ENCODE measurements at places on chromosomes 12 and 14.

DNA sequence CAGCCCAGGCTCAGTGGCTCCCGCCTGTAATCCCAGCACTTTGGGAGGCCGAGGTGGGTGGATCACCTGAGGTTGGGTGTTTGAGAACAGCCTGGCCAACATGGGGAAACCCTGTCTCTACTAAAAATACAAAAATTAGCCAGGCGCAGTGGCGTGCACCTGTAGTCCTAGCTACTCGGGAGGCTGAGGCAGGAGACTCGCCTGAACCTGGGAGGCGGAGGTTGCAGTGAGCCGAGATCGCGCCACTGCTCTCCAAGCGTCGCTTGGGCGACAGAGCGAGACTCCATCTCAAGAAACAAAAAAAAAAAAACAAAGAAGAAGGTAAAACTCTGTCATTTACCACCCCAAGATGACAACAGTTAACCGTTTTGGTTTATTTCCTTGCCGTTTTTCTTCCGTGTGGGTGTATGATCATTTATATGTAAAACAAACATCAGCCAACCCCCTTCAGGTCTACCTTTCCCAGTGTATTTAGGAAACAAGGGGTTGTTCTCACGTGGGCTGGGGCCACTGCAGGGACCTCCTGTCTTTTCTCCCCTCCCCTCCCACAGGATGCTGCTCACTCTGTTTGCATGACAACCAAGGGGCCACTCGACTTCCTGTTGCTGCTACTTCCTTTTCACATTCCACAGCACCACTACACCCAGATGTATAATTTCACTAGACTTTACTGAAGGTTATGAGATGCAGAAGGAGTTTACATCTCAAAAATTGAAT, 13.6 kb downstream of the TTC9 start:
- no peak for DNase-seq

DNA sequence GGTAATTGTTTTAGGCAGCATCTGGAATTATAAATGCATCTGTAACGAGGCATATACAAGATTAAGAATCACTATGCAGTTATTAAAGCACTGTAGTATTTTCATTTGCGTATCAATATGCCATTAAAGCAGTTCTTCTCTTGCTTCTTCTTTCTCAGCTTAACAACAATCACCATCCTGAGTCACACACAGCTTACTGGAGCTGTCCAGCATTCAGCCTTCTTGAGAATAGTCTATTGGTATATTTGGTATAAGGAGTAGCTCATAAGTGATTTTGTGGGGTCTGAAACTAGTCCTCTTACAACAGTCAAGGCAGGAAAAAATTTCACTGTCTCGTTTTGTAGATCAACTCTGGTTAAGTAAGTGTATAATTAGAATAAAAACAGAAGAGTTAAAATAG, 523.0 kb upstream of the FOXG1 start:
- no peak for DNase-seq

- no peak for DNase-seq
These were observed 180.9 kb upstream of the CNTN1 start for GRCh38 chr12:40511341-40511740.

- DNase-seq: no peak
These were observed 134.6 kb downstream of the CACNA1C start for GRCh38 chr12:2187195-2187945.

DNA sequence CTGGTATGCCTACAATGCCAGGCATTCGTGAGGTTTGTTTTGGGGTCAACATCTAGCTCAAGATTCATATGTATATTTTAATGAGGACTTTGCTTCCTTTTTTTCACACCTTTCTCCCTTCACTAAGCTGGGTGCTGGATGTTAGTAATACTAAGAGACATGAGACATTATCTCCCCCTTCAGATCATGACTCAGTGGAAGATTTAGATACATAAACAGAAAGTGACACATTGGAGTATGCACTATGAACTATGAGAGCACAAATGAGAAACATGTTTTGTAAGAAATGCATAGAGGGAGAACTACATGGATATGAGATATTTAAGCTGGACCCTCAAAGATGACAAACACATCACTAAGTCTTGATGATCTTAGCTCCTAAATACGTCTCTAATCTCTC, 286.3 kb downstream of the RPAP3 start:
- DNase-seq: no peak

GRCh38 chr12:67452119-67452805, 183.1 kb downstream of the CAND1 start:
- no peak for DNase-seq

- DNase-seq: no peak
These were observed 8.3 kb downstream of the KRT80 start for GRCh38 chr12:52183544-52183910.

GRCh38 chr14:49538852-49539251, 47.3 kb downstream of the RPS29 start:
- DNase-seq: no peak

DNA sequence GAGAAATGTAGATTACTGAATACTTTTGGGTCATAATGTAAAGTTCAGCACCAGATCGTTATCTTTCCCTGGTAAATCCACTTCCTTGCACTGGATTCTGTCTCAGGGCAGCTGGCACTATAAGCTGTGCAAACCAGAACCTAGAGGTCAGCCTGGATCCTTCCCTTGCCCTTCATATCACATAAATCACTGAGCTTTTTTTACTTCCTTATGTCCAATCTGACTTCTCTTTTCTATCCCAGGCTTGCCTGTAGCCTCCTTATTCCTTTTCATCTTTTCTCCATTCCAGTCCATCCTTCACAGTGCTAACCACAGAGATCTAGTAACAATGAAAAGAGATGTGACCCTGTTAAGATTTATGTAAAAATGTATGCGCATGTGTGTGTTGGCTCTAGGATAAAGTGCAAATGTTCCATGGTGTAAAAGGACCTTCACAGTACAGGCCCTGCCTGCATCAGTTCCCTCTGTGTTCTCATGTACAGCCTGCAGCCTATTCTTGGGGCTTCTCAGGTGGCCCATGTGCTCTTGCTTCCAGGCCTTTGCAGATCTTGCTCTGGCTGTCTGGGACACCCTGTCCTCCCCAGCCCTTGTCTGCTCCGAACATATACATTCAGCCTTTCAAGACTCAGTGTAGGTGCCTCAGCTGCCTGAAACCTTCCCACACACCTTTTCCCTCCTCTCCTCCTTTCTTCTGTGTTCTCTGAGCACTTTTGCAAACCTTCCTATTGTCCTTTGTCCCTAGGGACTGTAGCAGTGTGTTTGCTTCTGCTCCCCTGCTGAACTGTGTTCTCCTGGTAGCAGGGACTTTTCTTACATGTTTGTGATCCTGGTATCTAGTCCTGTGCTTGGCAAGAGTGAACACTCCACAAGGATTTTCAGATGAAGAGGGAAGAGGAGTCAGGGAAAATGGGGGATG, 30.0 kb downstream of the PELI2 start:
- DNase-seq: no peak

DNA sequence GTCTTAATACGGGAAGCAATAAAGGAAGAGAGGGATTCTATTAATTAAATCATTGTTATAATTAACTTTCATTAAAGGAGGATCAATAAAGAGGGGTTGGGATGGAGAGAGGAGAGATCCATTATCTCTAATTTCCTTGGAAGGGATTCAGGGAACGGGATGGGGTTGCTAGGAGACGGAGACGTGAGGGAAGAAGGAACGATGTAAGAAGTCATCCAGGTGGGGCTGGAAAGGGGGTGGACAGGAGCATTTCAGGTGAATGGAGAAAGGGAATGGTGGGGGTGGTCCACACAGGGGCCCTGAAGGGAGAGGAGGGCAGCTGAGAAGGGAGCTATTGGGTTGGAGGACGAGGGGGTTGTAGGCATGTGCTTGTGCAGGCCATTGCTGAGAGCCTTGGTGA, 17.2 kb downstream of the CALCOCO1 start:
- DNase-seq: no peak

DNA sequence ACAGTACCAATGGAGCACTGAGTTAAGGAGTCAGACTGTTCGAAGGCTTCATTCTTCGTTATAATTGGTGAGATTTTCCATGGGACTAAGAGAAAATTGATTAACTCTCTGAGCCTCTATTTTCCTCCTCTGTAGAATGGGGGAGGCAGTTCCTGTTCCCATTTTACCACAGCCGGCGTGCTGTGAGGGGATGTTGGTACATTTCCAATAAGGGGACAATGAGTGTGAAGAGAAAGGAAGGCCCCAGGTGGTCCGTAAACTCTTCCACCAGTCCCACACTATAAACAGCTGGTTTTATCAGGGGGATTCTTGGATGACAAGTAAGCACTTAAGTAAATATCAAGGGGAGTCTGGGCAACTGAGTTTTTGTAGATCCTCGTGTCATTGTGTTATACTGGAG, 109.9 kb downstream of the DAD1 start:
- no peak for DNase-seq

GRCh38 chr12:45343269-45344051, 127.6 kb downstream of the ANO6 start:
- DNase-seq: no peak

DNA sequence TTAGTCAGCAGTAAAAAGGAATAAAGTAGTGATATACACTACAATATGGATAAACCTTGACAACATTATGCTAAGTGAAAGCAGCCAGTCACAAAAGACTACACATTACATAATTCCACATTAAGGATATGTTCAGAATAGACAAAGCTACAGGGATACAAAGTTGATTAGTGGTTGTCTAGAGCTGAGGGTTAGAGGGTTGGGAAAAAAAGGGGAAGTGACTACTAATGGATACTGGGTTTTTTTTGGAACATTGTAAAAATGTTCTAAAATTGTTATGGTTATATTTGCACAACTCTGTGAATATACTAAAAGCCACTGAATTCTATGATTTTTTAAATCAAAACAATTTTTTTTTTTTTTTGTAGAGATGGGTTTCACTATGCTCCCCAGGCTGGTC, 4.8 kb upstream of the NGDN start:
- DNase-seq: no peak

DNA sequence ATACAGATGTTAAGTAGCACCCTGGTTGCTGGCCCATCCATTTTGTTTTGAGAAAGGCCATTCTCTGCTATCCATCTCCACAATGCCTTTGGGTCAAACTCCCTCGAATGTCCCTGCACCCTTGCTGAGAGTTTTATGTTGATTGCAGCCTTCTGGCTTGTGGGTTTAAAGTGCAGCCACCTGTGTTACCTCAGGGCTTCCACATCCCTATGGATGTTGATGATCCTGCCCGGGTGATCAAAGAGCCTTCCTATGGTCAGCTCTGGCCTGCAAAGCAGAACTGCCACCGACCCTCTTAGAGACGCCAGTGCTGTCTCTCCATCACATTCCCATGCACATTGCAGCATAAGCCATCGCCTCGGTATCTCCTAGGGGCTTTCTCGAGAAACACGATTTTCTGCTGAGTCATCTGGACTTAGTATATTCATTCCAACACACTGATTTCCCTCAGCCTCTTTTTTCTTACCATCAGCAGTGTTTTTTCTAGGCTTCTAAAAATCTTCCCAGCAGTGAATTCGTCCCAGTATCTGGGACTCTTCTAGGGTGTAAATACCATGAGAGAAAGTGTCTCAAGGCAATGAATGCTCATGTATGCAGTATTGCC, 585.7 kb upstream of the TMEM132C start:
- no peak for DNase-seq

DNA sequence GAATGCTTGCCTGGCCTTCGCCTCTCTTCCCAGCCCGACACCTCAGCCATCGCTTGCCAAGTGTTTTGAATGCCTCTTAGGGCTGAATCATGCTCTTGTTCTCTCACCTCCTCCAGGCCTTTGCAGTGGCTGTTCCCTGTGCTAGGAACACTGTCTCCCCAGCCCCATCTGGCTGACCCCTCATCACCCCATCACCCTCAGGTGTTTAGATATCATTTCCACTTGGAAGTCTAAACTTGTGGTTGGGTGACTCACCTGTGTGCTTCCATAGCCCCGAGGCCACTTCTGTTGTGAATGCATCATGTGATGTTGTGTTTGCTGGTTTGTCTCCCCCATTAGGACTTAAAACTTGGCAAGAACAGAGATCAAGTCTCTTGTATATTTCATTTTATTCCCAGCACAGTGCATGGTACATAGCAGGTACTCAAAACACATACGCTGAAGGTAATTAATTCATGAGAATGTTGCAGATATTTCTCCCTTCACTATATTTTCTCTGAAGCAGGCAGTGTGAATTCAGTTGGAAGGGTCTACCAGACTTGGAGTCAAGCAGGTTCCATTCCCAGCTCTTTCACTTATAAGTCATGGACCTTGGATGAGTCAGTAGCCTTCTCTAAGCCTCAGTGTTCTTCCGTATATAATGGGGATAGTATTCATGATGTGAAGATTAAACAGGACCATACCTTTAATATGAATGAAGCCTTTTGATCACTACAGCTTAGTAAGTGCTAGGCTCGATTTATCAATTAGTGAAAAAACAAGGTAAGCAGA, 67.8 kb downstream of the HRK start:
- DNase-seq: no peak

- no peak for DNase-seq
These were observed 76.7 kb downstream of the TBK1 start for GRCh38 chr12:64528616-64529015.

DNA sequence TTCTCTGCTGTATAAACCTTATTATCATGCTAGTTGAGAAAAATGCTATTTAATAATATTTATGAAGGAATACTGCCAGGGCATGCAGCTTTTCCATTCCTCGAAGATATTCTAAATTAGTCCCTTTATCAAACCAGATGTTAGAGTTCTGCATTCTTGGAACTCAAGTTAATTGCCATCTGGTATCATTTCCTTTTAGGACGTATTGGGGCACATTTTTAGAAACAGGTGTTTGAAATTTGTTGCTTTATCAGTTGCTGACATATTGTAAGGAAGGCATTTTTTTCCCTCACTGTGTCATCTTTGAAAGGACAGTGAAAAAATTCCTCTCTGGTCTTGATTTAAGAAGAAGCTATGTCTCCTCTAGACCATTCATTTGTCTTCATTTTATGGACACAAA, 471.2 kb upstream of the PRICKLE1 start:
- DNase-seq: no peak

- DNase-seq: no peak
These were observed 5.7 kb downstream of the SDSL start for GRCh38 chr12:113427882-113428281.
